ENCODE measurements at places on chromosomes 3 and 15. TPM values are rescaled to one million over a fixed set of nuclear protein-coding genes. Genes with fewer than 3 reads are reported as not detected.

CD86 gene
- 0.38 TPM for polyA plus RNA-seq

LRRK1 gene
- 10.6 TPM for polyA plus RNA-seq

MYO5C gene
- polyA plus RNA-seq = 12.8 TPM

MINAR1 gene
- polyA plus RNA-seq = 1.1 TPM

PLA2G4D gene
- polyA plus RNA-seq = 0.05 TPM

DNA sequence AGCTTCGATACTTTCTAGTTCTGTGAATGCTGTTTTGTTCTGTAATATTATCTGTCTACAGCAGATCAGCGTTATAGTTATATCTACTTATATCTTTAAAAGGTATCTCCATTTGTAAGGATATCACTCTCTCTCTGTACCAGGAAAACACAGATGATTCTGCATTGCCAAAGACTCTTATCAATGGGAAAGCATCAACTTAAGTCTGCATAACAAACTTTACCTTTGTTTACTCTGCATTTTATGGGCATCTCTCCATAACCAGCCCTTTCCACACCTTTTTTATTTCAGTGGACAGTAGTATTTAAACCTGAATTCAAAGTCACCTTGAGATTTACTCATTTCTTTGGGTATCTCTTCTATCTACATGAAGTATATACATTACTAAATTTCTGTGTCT is 238.7 kb upstream of the GRM7 start:
- no peak for DNase-seq

- no peak for DNase-seq
Observed at GRCh38 chr15:65942436-65942835, 73.1 kb downstream of the RAB11A start.

DNA sequence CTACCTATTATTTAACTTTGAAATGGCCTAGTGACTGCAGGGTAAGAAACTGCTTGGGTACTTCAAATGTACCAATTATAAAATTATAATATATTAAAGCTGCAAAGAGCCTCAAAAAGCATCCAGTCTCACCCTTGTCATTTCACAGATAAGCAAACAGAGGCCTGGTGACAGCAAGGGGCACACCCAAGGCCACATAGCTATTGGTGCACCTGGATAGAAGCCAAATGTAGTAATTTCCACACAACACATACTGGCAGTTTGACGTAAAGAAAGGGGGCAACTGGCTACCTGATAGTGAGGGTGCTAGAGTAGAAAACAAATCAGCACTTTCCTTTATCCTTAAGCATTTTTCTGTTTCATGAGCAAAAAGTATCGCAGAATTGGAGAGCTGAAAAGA is 51.1 kb downstream of the IFT57 start:
- DNase-seq = no peak

- no peak for DNase-seq
Observed at GRCh38 chr3:94130690-94131089, 67.8 kb downstream of the NSUN3 start.

- no peak for DNase-seq
Observed at GRCh38 chr3:21028412-21028811, 722.6 kb downstream of the ZNF385D start.

- no peak for DNase-seq
Observed at GRCh38 chr3:104523136-104523535, 843.6 kb upstream of the ALCAM start.

DNA sequence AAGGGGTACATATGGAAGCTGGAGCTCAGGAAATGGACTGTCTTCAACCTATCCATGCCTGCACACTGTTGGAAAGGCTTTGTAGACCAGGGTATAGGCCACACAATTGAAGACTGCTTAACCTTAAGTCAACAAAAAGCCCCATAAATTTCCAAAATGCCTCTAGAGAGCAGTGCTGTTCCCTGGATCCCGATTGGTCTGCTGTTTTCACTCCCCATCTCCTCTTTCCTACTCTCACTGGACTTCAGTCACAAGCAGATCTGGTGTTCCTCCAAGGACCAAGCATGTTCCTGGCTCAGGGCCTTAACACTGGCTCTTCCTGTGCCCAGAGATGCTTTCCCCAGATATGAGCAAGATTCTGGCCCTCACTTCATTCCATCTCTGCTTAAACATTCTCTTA is 22.8 kb upstream of the LRRC34 start:
- DNase-seq = no peak

GRCh38 chr15:31373096-31373865 is 46.6 kb downstream of the KLF13 start:
- DNase-seq = no peak

- no peak for DNase-seq
Observed at GRCh38 chr15:95693917-95694316, 636.6 kb upstream of the NR2F2 start.

DNA sequence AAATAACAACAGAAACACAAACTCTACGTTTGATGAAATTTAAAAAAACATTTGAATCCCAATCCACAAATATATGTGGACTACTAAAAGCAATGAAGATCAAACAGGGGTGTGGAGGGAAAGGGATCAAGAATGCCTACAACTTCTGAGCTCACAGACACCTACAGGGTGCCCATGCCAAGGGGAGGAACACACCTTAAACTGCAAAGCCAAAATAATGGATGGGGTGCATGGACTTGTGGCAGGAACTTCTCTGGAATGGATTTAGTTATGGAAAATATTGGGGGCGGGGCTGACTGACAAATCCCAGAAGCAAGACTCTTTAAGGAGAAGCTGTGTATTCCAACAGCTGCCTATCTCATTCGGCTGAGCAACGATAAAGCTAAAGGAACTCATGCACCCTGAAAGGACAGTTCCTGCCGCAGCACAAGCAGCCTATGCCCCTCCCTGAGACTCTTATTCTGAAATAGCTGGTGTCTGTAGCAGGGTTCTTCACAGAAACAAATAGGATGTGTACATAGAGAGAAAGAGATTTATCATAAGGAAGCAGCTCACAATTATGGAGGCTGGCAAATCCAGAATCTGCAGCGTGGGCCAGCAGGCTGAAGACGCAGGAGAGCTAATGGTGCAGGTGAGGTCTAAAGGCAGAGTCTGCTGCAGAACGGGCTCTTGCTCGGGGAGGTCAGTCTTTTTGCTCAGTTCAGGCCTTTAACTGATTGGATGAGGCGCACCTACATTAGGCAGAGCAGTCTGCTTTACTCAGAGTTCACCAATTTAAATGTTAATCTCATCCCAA is 24.5 kb upstream of the PLA2G4D start:
- no peak for DNase-seq

- no peak for DNase-seq
Observed at GRCh38 chr15:97993310-97993738, 32.8 kb downstream of the ARRDC4 start.

- DNase-seq = no peak
Observed at GRCh38 chr3:14862661-14863230, 44.0 kb downstream of the FGD5 start.

GRCh38 chr3:158700559-158700958 is 28.1 kb upstream of the LXN start:
- no peak for DNase-seq

All from pancreas (tissue), 10 donors.